ENCODE measurements at places on chromosomes 13 and 19. TPM values are rescaled to one million over a fixed set of nuclear protein-coding genes. Genes with fewer than 3 reads are reported as not detected.

Gene ZNF490
- 8.6 TPM for total RNA-seq

Gene IL17D
- 4.9 TPM for total RNA-seq

DNA sequence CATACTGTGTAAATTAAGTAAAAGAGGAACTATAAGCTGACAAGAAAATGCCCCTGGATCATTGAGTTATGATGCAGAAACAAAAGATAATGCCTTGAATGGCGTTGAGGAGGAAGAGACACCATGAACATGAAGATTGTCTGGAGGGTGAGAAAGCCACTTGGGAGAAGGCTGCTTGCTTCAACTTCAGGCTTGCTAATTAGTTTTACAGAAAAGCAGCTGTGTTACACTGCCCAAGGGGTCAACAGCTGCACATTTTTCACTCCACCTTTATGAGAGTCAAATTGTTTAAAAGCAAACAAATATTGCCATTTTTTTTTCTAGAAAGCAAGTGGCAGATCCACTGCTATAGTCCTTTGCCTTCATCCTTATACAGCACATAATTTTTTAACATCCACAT lies 35.5 kb upstream of the KLF12 start:
- no peak for DNase-seq

Gene HSPB6
- 79.7 TPM for total RNA-seq

Gene ODAD3
- total RNA-seq: 0.31 TPM

GRCh38 chr13:30577401-30577852 lies 40.3 kb upstream of the USPL1 start:
- no peak for DNase-seq

Gene CYP4F8
- total RNA-seq: not detected

DNA sequence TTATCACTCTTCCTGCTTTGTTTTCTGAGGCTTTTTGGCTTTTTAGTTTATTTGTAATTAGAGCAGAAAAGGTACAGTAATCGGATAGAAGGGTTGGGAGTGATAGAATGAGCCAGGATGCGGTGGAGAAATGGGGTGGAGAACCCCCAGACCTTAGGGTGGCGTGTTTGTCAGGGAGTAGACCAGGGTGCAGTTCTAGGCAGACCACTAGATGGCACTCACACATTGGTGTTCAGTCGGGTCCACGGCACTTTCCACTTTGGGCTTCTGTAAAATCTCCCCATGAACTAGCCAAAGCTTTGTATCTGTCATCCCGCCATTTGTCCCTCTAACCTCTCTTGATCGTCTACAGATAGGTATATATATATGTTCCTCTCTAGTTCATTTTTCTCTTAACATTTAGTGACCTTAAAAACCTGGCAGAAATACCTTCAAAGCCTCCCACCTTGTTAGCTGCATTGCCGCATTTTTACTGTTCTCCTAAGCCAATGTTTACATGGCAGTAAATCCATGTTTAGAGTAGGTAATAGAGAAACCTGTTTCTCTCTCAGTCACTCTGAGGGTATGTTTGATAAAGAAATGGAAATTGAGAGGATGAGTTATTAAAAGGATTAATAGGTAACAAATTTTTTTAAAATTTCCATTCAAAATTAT lies 154.9 kb downstream of the TM9SF2 start:
- DNase-seq: peak; percentile 91

Gene STAP2
- 3.7 TPM for total RNA-seq

DNA sequence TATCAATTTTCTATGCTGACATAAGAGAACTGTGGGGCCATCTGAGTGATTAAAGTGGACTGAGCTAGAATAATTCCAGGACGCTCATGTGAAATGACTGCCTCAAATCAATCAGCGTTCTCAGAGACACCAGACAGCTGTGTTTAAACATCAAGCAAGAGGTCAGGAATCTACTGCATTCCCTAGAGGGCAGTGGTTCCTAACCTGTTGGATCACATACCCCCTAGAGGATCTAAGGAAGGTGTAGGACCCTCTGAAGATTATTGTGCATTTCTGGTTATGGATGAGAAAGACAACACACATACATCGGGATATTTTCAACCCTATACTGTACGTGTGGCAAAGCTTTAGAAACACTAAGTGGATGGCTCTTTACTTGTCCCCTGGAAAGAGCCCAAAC lies 51.8 kb upstream of the FREM2 start:
- no peak for DNase-seq

DNA sequence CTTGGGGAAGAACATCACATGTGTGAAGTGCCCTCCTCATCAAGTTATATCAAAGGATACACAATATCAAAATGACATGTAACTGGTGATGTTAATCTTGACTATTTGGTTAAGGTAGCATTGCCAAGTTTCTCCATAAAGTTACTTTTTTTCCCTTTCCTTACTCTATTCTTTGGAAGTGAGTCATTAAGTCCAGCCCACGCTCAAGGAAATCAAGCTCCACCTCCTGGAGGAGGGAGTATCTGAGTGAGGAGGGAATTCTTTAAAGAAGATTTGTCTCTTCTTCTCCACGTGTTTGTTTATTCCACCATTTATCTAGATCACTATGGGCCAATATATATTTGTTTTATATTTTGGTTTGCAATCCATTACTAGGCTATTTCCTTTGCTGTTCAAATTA lies 33.6 kb upstream of the FNDC3A start:
- no peak for DNase-seq

Gene RDH8
- total RNA-seq: not detected

- DNase-seq: peak; percentile 75
Observed at GRCh38 chr19:610801-611480, 21.3 kb downstream of the HCN2 start.

DNA sequence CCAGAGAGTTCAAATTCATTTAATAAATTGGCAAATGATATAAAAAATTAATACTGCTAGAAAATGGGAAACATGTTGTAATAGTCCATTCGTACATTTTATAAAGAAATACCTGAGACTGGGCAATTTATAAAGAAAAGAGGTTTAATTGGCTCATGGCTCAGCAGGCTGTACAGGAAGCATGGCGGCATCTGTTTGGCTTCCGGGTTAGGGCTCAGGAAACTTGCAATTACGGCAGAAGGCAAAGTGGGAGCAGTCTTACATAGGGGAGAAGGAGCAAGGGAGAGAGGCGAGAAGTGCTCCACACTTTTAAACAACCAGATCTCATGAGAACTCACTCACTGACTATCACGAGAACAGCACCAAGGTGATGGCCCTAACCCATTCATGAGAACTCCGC lies 512.0 kb downstream of the DACH1 start:
- DNase-seq: no peak

- DNase-seq: no peak
Observed at GRCh38 chr19:48554385-48555091, 2.6 kb downstream of the SULT2B1 start.

DNA sequence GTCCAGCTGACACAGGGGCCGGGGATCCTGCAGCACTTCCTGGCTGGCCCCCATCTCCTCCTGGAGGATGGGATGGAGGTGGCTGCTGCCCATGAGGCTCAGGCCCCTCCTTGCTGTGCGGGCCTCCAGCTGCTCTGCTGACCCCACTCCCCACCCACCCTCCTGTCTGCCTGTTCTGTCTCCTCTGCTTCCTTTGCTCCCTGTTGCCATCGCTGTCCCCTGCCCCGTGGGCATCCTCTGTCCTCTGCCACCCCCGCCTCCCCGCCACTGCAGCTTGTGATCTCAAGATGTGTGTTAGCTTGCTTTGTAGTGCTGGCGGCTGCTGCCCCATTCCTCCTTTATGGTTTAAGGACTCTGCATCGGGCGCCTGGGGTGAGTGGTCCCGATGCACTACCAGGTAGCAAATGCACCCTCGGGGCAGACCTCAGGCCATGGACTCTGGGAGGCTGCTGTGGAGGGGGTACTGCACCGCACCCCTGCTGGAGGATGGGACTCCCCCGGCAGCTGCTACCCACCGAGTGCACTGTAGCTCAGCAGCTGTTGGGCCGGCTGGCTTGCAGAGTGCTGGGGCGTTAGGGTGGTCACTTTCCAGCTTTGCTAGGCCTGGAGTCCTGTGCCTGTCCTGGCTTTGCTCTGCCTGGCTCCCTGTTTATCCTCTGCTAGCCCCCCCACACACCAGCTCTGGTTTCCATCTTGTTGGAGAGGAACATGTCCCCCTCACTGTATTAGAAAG lies 15.8 kb upstream of the C19orf33 start:
- DNase-seq: no peak

GRCh38 chr13:41304551-41304950 lies 6.5 kb upstream of the NAA16 start:
- no peak for DNase-seq

Gene CBY2
- total RNA-seq: not detected

- DNase-seq: no peak
Observed at GRCh38 chr13:51848674-51849073, 3.7 kb upstream of the TMEM272 start.

Gene ZNF491
- total RNA-seq: 4.2 TPM

DNA sequence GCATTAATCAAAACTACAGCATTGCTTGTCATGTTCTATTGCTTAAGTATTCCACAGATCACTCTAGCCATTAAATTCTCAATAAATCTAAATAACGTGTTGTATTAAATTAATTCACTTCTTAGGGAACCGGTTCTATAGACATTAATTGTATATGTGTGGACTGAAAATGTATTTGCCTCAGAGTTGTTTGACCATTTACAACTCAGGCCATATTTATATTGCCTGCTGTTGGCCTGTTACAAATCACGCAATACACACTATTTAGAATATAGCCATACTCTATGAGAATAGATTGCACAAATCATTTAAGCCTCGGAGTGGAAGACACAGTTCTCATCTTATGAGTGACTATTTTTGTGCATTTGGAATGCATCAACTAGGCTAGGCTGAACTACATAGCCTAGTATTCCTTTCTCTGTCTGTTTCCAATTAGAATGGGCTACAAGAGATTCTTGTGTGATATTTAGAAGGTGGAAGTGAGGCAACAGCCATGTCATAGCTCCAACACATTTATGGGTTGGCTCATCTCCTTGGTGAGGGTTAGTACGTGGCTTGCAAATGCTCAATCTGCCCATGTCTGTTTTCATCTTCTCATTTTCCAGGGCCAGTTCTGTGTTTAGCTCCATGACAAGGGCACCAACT lies 1116.1 kb downstream of the PCDH9 start:
- no peak for DNase-seq

- DNase-seq: no peak
Observed at GRCh38 chr13:59332966-59333365, 830.8 kb downstream of the DIAPH3 start.

GRCh38 chr13:45674908-45675307 lies 27.2 kb upstream of the CBY2 start:
- no peak for DNase-seq

DNA sequence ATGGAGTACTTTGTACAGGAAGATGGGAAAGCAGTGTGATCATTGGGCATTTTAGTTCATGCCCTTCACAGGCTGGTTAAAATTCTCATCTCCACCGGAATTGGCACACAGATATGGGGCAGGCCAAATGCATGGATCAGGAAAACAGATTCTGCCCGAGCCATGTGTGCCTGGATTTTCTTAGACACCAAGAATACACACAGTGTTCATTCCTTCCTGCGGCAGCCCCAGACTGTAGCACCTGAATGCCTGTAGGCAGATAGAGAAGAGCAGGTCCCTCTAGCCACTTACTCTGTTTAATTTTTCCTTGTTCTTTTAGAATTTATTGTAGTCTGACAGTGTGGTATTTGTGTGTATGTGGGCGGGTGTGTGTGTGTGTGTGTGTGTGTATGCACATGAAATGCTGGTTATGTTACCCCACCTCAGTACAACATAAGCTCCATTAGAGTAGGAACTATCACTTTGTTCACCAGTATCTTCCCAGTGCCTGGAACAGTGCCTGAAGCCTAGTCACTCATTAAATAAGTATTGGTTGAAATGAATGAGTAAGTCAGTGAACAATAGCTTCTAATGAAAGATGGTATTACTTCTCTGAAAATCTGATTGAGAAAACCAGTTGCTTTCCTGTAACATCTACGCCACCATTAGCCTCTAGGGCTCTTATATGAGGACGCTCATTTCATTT lies 41.7 kb downstream of the FRY start:
- DNase-seq: no peak

- DNase-seq: no peak
Observed at GRCh38 chr13:44061876-44062275, 182.2 kb downstream of the LACC1 start.

DNA sequence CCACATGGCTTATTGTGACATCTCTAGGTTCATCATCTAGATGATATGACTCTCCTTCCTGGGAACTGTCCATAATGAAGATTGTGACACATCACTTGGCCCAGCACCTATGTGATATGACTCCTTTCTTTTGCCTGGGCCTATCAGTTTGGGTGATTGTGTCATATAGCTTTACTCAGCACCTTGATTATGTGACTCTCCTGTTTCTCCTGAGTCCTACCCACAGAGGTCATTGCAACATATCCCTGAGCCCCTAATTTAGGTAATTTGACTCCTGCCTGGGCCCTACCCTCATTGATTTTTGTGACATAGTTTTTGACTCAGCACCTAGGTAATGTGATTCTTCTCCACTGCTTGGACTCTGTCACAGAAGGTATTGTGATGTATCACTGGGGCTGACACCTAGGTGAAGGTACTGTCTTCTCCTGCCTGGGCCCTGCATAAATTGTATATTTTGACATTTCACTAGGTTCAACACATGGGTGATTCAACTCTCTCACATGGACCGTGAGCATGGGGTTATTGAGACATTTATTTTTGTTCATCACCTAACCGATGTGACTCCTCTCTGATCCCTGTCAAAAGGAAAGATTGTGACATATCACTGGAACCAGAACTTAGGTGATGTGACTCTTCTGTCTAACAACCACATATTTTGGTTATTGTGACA lies 26.2 kb upstream of the ZNF254 start:
- DNase-seq: no peak

DNA sequence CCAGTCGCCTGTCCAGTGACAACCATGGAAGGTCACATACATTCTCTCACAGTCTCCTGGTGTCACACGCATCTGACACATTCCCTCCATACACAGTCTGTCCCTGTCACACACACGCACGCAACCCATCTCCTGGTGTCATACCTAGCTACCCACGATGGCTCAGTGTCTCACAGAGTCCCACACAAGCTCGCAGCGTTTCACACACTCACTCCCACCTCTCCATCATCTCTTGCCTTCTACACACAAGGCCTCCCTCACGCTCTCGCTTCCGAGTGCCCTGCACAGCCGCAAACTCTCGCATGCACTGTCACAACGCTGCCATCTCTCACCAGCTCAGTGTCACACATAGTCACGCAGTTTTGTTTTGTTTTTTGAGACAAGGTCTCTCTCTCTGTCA lies 1.2 kb upstream of the GNG8 start:
- DNase-seq: no peak

Gene LRRC25
- total RNA-seq: 8.2 TPM
